AG09319 (cell line): ENCODE measurements at places on chromosomes 12 and 14.

DNA sequence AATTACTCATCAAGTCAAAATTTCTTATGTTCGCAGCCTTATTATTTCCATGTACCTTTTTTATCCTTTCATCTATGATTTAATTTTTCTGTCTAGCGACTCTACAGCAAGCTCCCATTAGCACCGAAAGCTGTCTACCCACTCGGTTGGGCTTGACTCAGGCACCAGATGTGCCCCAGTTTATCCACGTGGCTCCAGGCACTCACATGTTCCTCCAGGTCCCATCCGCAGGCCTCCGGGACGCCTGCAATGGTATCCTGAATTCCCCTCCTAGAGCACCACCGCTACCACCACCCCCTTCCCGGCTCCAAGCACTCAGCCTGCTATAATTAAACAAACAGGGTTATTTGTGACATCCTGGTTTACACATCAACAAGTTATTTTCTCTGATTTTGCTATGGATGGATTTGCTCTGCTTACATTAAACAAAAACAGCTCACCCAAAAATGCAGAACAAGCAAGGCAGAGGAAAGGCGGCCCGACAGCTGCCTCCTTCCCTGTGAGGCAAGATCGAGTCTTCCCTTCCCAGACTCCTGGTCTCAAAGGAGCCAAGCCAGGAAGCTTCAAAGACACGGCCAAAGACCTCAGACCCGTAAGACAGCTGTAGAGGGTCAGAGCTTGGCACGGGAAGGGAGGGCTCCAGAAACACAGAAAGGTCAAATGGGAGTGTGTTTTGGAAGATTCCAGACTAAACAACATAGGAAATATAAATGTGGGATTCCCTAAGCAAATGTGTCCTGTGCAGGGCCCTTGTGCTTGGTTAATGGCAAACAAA is 253.8 kb downstream of the TTC8 start:
- no peak for DNase-seq

DNA sequence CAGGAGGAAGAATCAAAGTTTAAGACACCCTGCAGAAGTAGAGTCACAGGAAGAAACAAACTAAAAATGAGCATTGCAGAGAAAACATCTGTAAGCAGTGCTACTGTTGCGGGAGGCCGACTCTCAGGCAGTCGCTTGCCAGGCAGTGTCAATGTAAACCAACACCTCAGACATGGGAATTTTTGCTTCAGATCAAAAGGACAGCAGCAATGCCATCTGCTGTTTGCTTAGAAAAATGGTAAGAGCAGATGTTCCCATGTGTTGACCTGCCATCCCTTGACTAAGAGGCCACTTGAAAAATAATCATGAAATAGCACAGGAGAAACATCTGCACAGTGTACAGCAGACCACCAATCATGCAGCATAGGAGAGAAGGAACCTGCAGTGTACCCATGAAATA is 196.6 kb downstream of the SLC25A21 start:
- no peak for DNase-seq

GRCh38 chr12:46177837-46178608 is 90.8 kb downstream of the SLC38A1 start:
- no peak for DNase-seq

GRCh38 chr14:101371799-101372793 is 189.2 kb upstream of the DIO3 start:
- DNase-seq, result no peak

DNA sequence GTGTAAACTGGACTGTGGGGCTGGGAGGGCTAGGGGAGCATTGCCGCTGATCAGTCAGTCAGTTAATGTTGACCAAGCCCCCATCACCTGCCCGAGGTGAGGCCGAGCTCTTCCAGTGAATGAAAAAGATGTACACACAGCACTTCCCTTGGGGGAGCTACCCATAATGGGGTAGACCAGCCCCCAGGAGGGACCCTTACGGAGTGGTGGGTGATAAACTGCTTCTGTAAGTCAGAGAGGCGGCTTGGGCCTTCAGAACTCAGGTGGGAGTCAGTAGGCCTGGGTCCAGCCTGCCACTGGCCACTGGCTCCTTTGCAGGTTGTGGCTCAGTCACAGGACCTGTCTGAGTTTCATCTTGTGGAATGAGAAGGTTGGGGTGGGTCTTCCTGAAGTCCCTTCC is 43.5 kb downstream of the TSPAN9 start:
- DNase-seq, result no peak

DNA sequence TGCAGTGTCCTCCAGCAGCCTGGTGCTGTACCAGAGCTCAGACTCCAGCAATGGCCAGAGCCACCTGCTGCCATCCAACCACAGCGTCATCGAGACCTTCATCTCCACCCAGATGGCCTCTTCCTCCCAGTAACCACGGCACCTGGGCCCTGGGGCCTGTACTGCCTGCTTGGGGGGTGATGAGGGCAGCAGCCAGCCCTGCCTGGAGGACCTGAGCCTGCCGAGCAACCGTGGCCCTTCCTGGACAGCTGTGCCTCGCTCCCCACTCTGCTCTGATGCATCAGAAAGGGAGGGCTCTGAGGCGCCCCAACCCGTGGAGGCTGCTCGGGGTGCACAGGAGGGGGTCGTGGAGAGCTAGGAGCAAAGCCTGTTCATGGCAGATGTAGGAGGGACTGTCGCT is 15.2 kb downstream of the C12orf43 start:
- DNase-seq, result no peak

DNA sequence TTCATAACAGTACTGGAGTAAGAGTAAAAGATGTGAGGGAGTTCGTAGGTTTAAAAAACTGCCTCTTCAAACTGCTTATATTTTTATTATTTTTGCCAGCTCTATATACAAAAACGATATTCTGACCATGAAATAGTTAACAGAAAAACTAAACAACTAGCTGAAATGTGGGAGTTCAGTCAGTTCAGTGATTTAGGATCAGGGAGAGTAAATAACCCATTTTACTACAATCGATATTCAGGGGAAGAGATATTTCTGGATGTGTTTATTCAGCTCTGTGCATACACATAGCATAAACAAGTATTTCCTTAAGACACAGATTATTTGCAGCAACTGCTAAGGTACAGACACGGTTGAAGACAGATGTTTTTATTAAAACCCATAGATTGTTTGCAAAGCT is 470.9 kb downstream of the TMTC2 start:
- DNase-seq, result no peak

- no peak for DNase-seq
Measured at GRCh38 chr14:34043627-34044372, 92.9 kb upstream of the EGLN3 start.

GRCh38 chr14:32820181-32820580 is 118.5 kb upstream of the NPAS3 start:
- DNase-seq, result no peak

DNA sequence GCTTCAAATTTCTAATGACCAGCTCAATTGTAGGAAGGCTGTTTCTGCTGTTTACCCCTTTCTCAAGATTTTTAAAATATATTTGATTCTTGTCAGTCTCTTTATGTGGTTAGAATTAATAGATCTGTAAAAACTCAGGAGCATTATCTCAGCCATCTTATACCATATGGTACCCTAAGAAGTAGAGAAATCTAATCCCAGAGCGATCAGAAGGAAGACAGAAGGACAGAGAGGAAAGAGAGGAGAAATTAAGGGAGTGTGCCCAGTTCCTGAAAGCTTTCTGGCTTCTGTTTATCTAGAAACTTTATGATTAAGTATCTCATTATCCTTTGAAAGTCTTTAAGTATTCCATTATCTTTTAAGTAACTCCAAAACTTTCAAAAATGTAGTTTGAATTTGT is 152.1 kb upstream of the NAV3 start:
- DNase-seq, result no peak

- no peak for DNase-seq
Measured at GRCh38 chr12:100904270-100904669, 109.7 kb downstream of the ANO4 start.

DNA sequence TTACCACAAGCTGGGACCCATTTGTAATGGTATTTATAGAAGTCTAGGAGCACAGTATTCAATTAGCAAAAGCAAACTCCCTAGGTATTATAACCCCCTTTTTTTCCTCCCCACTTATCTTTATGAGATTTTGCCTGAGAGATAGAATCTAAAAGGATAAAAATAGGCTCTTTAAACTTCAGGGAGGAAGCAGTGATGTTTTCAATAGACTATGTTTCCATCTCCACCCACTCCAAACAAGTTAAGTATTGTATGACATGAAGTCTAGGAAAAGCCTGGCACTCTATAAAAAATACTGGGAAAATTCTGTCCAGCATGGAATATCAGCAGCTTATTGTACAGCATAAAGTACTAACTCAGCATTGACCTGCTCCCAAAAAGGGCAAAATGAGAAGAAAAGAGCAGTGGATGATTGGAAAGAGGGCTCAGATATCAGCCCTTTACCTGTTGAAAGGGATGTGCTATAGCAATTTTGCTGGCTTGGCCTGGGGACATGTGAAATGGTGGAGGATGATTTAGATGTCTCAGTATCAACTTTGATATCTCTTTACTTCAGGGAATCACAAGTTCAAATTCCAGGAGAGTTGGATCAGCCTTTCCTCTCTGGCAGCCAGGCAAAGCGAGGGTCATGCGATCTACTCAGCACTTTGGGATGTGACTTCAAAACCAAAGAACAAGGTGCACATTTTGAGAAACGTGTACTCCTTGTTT is 72.4 kb downstream of the IGF1 start:
- DNase-seq, result no peak

DNA sequence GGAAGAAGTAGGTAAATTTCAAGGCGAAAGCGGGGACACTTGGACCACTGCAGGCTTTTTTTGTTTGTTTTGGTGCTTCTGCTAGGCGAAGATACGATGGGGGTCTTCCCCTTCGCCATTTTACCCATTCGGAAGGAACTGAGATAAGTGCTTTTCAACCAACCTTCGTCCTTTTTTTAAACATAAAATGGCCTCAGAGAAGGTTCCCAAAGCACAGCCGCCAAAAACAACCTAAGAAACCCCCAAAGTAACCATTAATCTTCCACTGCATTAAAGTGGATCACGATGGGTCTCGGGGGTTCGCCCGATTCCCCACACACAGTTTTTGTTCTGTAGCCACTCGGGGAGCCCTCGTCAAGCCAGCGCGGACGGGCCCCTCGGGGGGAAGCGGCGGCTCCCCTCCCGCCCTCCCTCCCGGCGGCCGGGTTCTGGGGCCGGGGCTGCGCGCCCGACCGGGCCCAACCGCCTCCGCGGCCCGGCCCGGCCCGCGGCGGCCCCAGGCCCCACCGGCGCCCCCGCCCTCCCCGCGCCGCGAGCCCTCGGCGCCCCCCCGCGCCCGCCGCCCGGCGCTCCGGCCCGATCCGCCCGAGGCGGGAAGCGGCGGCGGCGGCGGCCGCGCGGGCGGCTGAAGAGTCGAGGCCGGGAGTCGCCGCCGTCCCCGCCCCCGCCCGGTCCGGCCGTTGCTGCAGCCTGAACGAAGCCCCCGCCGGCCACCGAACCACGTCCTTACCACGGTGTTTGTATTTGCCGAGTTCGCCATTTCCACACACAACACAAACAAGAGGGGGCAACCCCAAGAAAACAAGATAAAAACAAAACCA is 790 bp downstream of the GTF2A1 start:
- no peak for DNase-seq

- peak; percentile 82 for DNase-seq
Measured at GRCh38 chr12:106288494-106289195, 13.9 kb upstream of the TCP11L2 start.

GRCh38 chr14:101075025-101075800 is 171.7 kb upstream of the RTL1 start:
- no peak for DNase-seq

DNA sequence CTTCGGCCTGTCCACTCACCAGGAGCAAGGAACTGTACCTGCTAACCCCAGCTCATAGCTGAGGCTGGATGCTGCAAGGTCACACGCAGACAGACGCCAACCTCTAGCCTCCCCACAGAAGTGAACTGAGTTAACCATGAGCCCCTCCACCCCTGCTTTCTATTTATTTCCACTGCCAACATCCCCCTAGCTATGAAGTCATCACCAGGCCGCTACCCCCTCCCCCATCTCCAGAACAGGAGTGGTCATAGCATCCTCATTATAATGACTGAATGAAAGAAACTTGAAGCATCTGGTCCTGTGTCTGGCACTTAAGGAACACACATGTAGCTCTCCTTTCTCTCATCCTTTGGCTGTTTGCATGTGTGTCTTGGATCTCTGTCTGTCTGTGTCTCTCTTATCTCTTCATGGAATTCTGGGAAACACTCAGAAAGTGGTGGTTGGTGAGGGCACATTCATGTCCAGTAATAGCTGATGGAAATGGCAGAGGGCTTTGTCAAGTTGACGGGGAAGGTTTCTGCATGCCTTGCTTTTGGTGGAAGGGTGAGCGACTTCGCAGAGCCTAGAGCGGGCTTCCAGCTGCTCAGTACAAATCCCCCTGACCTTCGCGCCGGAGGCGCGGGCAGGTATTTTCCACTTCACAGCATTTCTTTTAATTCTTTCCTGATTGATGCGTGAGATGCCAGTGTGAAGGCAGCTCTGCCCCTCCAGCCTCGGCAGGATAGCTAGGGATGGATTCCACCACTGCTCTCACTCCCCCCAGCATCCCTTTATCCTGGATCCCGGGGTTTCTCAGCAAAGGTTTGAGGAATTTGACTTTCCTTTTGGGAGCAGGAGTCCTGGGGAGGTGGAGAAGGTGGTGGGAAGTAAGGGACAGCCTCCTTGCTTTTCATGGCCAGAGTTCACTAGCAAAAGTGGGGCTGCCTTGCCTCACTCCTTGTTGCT is 198.2 kb downstream of the CHST11 start:
- DNase-seq, result no peak

DNA sequence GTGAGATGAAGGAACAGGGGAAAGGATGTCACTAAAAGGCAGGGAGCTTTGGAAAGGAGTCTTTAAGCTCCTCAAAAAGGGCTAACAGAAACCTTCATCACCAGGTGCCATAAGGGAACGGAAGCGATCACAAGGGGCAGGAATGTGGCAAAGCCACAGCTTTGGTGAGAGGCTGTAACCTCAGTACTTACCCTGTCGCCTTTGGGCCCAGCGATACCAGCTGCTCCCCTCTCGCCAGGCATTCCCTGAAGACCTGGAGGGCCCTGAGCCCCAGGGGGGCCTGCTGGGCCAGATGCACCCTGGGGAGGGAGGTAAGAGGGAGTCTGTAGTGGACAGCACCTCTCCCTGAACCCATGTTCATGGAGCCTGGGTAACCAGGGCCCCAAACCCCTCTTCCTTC is 18.9 kb downstream of the TMEM106C start:
- no peak for DNase-seq

GRCh38 chr12:27260746-27261145 is 16.7 kb downstream of the STK38L start:
- no peak for DNase-seq

GRCh38 chr12:29991924-29992323 is 208.2 kb upstream of the TMTC1 start:
- DNase-seq, result no peak

DNA sequence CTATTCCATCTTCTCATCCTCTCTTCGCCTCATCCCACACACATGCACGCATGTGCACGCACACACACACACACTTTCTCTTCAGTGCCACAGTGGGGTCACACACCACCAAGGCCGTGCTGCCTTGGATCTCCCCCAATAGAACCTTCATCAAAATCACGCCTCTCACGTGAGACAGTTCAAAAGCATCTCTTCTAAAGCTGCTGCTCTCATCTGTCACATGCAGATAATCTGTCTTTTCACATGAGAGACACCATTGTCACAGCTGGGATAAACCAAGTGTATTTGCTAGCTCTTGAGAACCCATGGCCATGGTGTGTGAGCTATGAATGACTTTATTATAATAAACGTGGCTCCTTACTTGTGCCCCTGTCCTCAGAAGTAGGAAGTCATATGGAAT is 218.7 kb downstream of the EGLN3 start:
- DNase-seq, result no peak
